ENCODE measurements at places on chromosomes 2 and 18.

GRCh38 chr2:3299130-3299529 is 78.5 kb downstream of the EIPR1 start:
- DNase-seq = no peak

- peak; percentile 67 for DNase-seq
Observed at GRCh38 chr2:101419096-101419663, 31.9 kb upstream of the CREG2 start.

DNA sequence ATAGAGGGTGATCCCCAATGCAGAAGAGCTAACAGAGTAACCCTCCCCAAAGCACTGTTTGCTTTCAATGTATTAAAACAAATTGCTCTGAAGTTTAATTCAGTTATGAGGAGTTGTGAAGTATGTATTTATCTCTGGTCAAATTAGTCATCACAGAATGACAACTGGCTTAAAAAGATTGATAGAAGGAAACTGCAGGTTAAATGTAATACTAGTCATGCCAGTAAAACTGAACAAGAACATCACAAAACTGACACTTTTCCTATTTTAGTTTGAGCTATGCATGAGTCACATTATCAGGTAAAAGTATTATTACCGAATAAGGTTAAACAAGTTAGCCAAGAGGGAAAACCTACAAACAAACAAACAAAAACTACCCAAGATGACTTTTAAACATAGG is 99.0 kb upstream of the ACVR1C start:
- DNase-seq = no peak

DNA sequence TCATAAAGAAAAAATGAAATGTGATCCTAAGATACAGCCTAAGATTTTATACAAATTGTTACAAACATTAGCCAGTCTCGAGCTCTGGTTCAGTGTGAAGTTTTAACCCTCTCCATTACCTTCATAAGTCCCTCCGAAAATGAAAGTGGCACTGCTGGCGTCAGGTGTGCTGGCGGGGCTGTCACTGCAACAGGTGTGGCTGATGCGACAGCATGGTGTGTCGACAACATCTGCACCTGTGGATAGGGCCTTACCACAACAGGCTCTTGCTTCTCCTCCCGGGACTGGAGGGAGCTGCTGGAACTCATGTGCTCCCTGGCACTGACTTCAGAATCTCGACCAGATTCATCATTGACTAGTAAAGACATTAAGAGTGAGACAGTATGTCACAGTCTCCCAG is 10.3 kb downstream of the SAP130 start:
- no peak for DNase-seq

- no peak for DNase-seq
Observed at GRCh38 chr2:103660519-103660918, 898.7 kb downstream of the TMEM182 start.

- no peak for DNase-seq
Observed at GRCh38 chr2:39413063-39413737, 23.9 kb downstream of the MAP4K3 start.

DNA sequence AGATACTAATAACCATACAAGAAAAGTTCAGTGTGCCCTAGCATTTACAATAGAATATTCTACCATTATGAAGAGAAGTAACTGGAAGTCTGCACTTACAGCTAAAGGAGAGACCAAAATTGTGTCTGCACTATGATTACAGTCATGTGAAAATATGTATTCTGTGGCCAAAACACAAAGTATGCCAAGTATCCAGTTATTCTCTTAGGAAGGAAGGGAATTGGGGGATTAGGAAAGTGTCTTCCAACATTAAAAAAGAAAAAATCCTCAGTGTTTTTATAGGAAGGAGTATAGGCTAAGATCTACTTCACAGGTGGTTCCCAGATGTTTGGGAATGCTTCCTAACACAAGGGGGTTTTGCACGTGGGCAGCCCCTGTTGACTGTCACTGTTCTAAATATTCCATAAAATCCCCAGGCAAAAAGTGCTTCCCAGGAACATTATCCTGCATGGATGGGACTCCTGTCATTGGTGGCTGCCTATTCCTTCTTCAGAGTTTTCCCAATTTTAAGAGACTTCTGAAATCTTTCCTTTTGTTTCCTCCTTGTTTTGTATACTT is 180.2 kb upstream of the KLHL29 start:
- DNase-seq = no peak

GRCh38 chr2:105885456-105885855 is 140.7 kb downstream of the NCK2 start:
- peak; percentile 51 for DNase-seq

GRCh38 chr2:28624793-28625701 is 126.6 kb upstream of the PPP1CB start:
- no peak for DNase-seq

DNA sequence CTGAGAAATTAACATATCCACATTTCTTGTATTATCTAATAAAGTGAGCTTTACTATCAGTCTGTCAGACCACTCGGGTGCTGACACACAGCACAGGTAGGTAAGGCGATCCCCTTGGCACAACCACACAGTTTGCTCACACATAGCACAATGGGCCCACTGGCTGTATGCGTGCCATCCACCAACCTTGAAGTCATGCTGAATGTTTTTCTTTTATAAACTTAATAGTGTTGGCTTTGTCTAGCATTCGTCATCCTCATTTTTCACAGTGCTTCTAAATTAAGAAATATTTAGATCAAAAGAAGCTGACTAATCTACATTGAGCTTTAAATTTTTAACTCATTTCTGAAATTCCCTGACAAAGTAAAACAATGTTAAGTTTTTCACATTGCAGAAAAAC is 50.0 kb upstream of the PAPOLG start:
- no peak for DNase-seq

- peak; percentile 27 for DNase-seq
Observed at GRCh38 chr18:55326134-55326533, 261.9 kb downstream of the TCF4 start.

- no peak for DNase-seq
Observed at GRCh38 chr2:216905649-216906329, 45.9 kb upstream of the TNP1 start.

GRCh38 chr2:235330775-235331451 is 162.9 kb upstream of the AGAP1 start:
- no peak for DNase-seq

DNA sequence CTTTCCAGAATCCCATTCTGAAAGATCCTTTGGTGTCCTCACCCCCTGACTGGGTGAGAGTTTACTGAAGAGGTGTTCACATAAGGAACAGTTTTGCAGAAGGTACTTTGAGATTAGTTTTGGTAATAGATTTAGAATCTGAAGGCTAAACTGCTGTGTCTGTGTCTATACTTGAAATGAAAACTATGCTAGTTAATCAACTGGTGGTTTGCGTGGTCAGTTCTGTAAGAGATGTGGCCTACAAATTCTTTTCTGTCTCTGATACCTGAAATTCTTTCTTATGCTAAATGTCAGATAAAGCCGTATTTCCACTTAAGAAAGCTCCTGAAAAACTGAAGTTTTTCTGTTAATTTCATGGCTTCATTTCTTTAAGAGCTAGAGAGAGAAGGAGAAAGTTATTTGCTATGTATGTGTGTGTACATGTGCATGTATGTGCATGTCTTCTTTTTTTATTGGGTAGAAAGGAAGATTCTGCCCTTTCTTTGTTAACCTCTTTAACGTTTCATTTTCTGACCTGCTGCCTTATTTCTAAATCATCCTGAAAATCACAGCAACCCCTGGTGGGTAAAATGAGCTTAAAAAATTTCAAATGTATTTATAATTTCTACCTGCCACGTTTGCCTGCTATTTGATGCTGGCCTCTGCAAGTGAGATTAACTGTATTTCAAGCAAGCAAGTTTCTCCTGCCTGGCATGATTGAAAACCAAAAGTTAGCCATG is 552.0 kb upstream of the NRP2 start:
- no peak for DNase-seq

All from OCI-LY7 (cell line).